D341Med (cell line): ENCODE measurements at places on chromosomes 6 and 20.

DNA sequence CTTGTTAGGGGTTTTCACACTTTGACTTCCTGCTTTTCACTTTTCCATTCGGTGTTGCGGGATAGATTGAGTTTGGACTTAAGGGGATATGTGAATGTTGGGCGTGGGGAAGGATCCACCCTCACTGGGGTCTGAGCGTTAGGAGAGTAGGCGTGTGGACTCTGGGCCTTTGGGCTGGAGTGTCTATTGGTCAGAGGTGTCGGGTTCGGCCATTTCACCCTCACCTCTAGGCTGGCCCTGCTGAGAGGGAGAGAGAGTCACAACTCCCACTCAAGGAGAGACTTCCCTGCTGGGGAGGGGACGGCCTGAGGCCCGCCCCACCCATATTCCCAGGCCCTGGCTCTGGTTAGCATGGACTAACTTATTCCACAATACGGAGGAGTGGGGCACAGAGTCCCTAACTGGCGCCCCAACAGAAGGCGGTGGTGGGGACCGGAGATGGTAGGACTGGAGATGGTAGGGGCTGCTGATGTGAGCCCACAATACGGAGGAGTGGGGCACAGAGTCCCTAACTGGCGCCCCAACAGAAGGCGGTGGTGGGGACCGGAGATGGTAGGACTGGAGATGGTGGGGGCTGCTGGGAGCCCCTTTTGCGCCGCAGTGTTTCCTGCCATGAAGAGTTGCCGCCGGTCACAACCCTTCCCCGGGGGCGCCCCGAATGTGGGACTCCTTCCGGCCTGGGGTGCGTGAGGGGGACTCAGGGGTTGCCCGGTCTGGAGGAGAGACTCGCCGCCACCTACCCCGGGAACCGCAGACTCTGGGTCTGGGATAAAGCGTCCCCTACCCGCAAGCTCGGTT lies 1.4 kb upstream of the PTPRA start:
- DNase-seq = no peak

- DNase-seq = no peak
These were observed 444.1 kb upstream of the SOX4 start for GRCh38 chr6:21149470-21149869.

GRCh38 chr20:52936351-52937340 lies 35.5 kb upstream of the TSHZ2 start:
- DNase-seq = no peak

GRCh38 chr6:161138543-161139303 lies 135.1 kb downstream of the AGPAT4 start:
- peak; percentile 18 for DNase-seq

GRCh38 chr20:63959699-63960075 lies 3.5 kb upstream of the UCKL1 start:
- no peak for DNase-seq

DNA sequence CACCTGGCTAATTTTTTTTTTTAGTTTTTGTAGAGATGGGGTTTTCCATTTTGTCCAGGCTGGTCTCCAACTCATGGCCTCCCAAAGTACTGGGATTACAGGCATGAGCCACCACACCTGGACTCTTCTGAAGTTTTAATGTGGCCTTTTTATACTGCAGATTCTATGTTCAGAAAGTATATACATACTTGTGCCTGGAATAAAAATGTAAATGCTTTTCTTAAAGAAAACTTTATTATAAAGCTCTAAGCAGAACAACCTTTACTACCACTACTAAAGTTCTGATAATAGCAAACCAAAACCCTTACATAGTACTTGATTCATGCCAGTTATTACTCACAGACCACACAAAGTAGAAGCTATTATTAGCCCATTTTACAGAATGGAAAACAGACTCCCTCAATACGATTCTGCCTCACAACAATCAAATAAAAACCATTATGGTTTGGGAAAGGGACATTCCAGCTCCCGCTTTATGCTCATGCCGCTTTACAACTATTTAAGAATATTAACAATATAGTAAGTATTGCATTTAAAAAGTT lies 5.3 kb downstream of the PHIP start:
- no peak for DNase-seq

DNA sequence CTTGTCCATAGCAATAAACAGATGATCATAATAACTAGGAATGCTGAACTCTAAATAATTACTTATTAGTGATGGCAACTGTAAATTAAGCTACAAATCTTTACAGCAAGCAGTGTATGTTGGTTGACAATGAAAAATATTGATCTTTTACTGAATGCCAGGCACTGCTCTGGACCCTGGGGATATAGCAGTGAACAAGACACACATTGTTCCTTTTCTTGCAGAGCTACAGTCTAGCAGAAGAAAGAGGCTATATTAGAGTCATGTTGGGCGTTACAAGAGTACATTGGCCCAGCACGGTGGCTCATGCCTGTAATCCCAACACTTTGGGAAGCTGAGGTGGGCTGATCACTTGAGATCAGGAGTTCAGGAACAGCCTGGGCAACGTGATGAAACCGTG lies 11.5 kb downstream of the PXT1 start:
- no peak for DNase-seq

DNA sequence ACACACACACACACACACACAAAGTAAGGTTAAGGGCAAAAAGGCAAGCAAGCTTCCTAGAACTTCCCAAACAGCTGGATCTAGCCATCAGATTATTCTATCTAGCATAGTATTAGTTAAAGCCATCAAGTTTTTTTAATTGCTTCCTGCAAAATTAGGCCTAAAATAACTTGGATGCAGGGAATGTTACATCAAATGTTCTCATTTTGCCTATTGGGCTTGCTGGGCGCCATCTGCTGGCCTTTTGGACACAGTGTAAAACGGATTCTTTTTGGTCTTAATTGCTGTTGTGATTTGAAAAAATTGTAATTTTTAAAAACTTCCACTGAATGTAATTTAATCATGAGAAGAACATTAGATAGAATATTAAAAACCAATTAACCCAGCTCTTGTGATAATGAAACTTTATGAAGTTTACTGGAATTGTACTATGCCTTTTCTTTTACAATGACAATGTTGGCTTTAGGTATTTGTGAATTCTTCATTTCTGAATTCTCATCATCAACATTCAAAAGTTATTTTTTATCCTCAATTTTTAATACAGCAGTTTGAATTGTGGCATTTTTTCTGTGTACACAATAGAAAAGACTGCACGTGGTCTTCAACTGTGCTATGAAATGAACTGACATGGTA lies 6.8 kb downstream of the MKKS start:
- DNase-seq = peak; percentile 48

DNA sequence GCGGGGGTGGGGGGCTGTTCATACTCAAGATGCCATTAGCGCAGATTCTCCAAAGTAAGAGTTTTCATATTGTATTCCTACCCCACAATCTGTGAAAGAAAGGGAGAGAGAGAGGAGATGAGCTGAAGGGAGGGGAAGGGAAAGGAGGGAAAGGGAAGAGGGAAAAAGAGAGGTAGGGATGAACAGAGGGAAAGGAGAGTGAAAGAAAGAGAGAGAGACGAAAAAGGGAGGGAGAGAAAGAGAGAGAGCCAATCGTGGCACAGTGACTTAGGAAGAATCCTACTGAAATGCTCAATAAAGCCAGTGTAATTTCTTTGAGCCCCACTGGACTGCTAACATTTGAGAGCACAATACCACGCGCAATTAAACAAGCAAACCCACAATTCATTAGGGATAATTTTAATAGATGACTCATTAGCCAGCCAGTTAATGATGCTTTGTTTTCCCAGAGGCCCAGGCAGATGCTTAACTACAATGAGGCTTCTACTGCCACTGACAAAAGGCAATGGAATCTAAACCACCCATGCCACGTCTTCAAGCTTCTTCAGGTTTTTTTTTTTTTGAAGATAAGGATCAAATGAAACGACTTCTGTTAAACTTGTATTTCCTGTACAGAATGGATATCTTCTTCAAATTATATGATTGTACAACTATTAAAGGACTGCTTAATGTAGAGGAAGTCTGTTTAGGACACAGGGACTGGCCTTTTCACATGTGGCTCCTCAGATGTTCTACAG lies 306.8 kb downstream of the FOXC1 start:
- DNase-seq = no peak

DNA sequence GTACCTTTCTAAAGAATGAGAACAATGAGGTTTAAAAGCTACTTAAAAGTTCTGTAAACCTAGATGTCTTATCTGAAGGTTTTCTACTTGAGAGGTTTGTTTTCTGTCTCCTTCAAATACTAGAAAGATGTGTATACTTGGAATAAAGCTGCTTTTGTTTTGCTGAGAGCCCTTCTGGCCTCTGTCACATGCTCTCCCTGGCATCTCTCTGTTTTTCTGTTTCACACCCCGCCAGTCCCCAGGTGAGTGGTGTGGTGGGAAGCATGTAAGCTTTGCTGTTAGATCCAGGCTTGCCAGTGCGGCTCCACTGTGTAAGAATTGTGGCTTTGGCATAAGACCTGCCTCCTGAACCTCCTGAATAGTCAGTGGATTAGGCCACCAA lies 56.8 kb downstream of the SNX9 start:
- peak; percentile 45 for DNase-seq

GRCh38 chr6:82205930-82206392 lies 41.6 kb downstream of the IBTK start:
- peak; percentile 51 for DNase-seq

- no peak for DNase-seq
These were observed 150.8 kb upstream of the PMEPA1 start for GRCh38 chr20:57860576-57860975.

DNA sequence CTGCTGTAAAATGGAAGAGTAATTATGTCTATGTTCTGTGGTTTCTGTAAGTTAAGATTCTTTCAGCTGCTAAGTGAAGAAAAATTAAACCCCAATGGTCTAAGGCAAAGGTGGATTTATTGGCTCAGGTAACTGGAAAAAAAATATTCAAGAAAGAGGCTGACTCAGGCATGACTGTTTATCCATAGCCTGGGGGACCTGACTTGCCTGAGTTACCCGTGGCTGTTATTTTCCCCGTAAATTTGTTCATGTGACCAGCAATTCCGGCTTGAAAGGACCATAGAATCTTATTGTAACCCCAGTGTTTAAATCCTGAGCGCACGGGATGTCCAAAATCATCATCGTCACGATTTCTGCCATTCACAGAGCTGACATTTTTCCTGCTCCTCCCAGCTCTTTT lies 32.3 kb upstream of the SULF2 start:
- DNase-seq = no peak

DNA sequence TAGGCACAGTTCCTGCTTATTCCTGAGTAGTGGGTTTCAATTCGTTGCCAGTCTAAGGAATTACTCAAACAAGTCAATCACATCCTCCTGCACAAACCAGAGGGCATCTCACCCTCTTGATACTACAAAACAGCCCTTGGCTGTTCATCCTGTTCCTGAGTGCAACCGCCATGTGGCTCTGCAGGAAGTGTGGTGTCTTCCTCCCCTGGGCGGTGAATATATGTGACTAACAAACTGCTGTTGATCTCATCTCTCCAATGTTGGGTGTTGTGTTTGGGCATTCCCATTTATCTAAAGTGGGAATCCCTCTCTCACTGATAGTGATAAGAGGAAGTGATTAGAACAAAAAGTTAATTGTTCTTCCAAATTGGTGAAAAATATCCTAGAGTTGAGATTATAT lies 163.0 kb downstream of the TBX18 start:
- DNase-seq = no peak

DNA sequence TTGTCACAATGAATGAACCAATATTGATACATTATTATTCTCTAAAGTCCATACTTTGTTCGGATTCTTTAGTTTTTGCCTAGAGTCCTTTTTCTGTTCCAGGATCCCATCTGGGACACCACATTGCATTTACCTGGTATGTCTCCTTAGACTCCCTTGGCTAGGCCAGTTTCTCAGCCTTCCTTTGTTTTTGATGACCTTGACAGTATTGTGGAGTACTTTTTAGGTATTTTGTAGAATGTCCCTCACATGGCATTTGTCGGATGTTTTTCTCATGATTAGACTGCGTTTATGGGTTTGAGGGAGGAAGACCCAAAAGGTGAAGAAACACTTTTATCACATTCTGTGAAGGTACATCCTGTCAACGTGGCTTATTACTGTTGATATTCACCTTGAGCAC lies 16.9 kb downstream of the PPP1R14C start:
- no peak for DNase-seq

DNA sequence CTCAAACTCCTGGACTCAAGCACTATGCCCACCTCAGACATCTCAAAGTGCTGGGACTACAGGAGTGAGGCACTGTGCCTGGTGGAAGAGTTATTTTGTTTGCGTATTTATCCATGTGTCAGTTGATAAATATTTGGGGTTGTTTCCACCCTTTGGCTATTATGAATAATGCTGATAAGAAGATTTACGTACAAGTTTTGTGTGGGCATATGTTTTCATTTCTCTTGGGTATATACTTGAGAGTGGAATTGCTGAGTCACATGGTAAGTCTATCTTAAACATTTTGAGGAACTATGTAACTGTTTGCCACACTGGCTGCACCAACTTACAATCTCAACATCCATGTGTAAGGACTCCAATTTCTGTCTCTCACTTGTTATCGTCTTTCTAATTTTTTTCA lies 200.3 kb downstream of the RNGTT start:
- no peak for DNase-seq

GRCh38 chr6:140445474-140446004 lies 1071.1 kb upstream of the CITED2 start:
- no peak for DNase-seq

DNA sequence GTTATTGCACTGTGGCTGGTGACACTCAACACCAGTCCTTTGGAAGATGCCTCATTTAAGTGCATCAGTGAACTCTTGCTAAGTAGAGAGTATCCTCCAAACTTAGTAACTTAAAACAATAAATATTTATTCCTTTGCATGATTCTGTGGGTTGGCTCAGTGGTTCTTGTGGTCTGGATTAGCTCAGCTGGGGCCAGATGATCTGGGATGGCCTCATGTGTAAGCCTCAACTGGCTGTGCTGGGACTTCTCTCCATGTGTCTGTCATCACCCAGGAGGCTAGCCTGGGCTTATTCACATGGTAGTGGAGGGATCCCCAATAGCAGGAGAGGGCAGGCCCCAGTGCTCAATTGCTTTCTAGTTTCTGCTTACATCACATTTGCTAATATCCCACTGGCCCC lies 8.3 kb downstream of the LRRN4 start:
- no peak for DNase-seq

- no peak for DNase-seq
These were observed 641.6 kb downstream of the HACE1 start for GRCh38 chr6:104218116-104218515.

DNA sequence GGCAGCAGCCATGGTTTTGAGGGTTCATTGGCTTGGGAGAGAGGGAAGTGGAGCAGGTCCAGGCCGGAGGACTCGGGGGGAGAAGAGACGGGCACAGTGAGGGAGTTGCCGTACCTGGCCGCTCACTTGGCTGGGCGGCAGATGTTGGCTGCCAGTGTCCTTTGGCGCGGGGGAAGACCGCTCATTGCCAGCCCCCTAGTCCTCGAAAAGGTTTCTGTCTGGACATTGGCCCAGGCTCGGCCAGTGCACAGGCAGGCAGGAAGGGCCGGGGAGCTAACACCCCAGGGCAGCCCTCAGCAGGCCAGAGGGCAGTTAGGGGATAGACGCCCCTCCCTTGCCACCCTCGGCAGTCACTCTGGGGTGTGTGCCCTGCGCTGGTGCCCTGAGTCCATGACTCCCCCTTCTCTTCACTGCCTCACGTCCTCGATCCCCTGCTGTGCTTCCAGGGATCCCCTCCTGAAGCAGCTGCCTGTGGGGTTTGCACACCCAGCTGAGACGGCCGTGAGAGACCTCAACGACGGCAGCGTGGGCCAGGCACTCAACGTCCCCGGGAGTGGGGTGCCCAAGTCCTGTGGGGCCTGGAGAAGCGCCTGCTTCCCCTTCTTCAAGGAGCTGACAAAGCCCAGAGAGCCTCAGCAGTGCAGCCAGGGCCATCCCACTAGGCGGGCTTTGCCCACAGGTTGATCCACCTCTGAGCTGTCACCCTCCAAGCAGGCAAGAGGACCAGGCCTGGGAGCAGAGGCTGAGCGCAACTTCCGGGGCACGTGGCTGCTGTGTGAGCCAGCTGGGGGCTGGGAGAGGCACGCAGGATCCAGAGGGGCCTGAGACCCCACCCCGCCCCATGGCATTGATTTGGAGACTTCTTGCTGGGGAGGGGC lies 20.4 kb downstream of the RBM38 start:
- no peak for DNase-seq
